ENCODE measurements at places on chromosomes 13 and 19.

GRCh38 chr19:648904-649801, 9.5 kb downstream of the FGF22 start:
- no peak for DNase-seq

- DNase-seq: no peak
Measured at GRCh38 chr13:102400675-102401145, 1.1 kb downstream of the FGF14 start.

- no peak for DNase-seq
Measured at GRCh38 chr13:65595916-65596315, 1634.2 kb downstream of the PCDH9 start.

- no peak for DNase-seq
Measured at GRCh38 chr13:27622102-27622820, 569 bp downstream of the POLR1D start.

DNA sequence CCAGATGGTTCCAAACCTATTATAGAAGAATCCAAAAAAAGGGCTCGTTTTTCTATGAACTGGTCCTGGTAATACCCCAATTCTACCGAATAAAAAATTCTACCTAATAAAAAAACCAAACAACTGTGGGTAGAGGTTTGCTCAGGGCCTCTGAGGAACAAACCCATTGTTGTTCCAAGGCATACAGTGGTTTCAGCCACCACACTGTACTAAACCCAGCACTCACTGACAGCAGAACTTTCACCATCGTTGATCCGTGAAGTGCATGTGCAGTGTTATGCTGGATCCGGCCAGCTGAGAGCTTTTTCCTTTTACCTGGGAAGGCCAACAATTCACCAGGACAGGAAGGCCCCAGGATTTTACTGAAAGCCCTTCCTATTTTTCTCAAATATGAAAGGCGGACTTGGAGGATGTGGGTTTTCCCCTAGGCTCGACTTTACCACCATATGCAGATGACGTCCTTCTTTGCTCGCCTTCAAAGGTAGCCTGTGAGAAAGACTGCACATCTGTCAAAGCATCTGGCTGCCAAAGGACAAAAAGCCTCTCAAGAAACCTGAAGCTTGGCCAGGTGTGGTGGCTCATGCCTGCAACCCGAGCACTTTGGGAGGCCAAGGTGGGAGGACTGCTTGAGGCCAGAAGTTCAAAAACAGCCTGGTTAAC, 7.2 kb upstream of the PABPC3 start:
- no peak for DNase-seq

DNA sequence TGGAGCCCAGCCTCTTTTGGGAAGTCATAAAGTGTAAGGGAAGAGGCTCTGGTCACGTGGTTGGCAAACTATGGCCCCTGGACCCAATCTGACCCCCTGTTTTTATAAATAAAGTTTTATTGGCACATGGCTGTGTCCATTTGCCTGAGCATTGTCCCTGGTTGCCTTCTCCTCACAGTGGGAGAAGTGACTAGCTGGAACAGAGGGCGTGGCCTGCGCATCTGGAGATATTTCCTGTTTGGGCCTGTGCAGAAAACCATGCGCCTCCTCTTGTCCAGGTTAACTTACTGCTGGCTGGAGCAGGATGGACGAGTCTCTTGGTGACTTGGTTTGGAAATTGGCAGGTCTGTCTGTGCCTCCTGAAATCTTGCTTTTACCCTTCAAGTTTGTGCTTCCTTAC, 48.3 kb downstream of the KDM4B start:
- no peak for DNase-seq

DNA sequence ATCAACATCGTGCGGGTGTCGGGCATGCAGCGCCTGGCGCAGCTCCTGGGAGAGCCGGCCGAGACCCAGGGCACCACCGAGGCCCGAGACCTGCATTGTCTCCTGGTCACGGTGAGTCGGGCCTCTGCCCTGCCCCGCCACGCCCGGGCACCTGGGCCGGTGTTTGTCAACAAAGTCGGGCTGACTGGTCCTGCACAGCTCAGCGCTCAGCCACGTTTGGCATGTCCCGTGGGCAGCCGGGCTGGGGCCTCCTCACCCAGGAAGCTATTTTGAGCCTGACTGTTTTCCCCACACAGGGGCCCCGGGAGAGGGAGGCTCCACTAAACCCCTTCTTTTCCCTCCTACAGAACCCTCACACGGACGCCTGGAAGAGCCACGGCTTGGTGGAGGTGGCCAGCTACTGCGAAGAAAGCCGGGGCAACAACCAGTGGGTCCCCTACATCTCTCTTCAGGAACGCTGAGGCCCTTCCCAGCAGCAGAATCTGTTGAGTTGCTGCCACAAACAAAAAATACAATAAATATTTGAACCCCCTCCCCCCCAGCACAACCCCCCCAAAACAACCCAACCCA, 1.3 kb downstream of the GADD45B start:
- DNase-seq: no peak

GRCh38 chr13:46687810-46688209, 109.2 kb downstream of the ESD start:
- DNase-seq: no peak

DNA sequence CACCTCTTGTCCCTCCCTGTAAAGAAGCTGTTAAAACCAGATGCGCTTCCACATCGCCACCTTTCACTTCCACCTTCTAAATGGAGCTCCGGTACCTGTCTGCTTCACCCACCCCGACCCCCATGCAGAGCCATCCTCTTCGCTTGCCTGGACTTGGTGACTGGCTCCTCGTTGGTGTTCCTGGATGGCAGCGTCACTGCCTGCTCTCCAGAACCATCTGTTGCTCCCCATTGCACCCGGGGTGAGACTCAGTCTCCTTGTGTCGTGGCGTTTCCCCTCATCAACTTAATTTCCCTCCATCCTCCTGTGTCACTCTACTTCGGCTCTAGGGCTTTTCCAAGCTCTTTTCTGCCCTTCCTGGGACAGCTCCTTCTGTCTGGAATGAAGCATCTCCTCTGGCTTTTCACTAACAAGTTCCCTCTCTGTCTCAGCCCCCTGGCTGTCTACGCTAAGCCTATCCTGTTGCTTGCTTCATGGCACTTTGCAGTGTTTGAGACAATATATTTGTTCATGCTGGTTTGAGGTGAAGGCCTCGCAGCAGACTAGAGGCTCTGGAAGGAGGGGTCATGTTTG, 10.3 kb downstream of the CEBPG start:
- no peak for DNase-seq

GRCh38 chr13:114059428-114059827, 73.0 kb downstream of the RASA3 start:
- DNase-seq: no peak

GRCh38 chr19:47729799-47730520, 15.4 kb upstream of the NOP53 start:
- no peak for DNase-seq

DNA sequence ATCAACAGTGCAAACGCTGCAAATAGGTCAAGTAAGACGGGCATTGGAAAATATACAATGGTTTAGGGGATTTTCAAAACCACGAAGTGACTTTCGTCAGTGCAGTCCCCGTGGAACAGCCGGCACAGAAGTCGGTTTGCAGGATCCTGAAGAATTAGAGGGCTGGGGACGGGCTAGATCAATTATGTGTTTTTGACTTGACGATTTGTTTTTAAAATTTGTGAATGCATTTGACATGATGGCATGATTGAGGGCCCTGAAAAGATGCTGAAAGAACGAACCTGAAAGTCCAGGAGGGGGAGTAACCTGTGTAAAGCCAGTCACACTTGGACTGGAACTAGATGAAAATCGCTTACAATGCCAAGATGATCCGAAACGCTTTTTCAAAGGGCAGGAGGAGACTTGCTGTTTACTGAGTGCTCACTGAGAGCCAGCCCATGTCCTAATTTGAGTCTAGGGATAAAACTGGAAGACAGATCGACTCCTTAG, 8.9 kb upstream of the DGKH start:
- no peak for DNase-seq

- no peak for DNase-seq
Measured at GRCh38 chr19:1997353-1998233, 17.9 kb downstream of the BTBD2 start.

DNA sequence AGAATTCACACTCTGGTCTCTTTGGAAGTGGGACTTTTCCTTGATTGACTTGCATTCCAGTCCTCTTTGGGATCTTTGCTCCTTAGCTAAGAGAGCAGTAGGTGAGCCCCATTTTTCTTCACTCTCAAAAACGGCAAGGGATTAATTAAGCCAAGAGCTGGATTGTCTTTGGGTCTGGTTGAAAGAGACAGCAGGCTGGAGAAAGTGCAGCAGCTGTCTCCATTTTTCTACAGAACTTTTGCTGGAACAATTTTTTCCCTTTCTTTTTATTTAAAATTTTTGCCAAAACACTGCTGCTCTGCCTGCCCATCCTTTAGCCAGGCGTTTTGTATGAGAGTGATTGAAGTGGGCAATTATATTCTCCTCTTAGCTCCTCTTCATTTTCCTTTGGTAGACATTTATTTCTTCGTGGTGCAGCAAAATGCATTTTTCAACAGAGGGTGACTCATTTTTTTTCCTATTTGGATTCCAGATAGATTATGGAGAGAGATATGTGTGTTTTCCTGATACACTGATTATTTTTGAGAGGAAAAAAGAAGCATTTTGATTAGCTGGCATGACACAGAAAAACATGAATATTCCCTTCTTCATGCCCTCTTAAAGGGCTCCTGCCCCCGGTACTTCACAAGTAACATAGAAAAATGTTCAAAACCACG, 371.2 kb upstream of the NBEA start:
- DNase-seq: no peak

DNA sequence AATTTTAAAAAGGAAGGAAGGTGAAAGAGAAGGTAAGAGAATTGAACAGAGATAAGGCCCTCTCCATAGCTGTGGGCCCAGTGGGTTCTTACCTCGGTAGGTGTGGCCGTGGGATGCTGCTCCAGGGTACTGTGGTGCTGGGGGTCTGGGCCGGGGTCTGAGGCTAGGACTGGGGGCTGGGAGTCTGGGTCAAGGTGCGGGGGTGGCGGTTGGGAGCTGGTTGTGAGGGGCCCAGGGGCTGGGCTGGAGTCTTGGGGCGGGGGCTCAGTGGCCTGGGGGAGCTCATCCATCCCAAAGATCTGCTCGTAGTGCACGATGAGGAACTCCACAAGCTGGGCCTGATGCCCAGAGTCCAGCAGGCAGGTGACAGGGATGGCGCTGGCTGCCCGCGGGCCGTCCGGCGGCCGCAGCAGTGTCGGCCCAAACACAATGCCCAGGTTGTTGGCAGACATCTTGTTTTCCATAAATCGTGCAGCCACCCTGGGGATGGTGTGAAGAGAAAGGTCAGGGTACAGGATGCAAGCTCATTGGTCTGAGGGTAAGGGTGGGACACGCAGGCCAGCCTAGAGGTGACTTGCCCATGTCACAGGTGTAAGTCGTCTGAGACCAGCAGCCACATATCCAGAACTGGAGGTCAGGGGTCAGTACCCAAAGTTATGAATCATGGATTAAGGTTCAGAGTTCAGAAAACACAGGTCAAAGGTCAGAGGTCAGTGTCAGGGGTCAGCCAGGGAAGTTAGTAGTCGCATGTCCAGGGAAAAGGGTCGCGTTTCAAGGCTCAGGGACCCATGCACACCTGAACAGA, 5.9 kb upstream of the LPAR2 start:
- DNase-seq: no peak

- no peak for DNase-seq
Measured at GRCh38 chr19:14718522-14719116, 28.8 kb downstream of the ZNF333 start.
